ENCODE measurements at places on chromosomes 4 and X.
A peak's percentile ranks its signal among the peaks of the same experiment; 100 is the strongest.

GRCh38 chrX:6468706-6469105 lies 66.2 kb downstream of the VCX3A start:
- peak; percentile 27 for DNase-seq

DNA sequence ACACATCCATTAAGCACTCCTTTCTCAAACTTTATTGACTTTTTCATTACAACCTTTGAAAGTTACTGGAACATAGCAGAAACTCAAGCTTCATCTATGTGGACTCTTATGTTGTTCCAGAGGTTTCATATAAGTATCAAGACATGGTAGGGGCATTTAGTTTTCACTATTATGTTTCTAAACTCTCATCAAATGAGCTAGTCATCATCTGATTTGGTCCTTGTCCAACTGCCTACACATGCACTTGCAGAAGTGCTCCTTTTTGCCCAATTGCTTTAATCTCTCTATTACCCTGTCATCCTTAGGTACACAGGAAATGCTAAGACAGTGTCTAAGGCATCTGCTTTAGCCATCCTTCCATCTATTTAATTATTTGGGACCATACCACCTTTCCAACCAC lies 42.2 kb upstream of the EPGN start:
- no peak for DNase-seq

DNA sequence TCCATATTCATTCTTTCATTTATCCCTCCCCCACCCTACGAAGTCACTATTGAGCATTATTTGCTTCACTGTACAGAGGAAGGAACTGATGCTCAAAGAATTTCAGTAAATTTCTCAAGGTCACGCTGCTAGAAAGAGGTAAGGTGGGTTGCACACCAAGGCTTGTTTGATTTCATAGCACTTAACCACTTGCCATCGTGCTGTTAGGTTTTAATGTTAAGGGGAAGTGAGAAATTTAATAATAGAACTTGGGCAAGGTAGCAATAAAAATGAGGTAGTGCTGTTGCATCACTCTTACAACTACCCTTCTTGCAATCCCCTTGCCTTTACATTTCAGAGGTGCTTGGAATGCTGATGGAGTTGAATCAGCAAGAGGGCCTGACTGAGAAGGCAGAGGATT lies 343.1 kb downstream of the MID1IP1 start:
- DNase-seq, result no peak

GRCh38 chr4:98521486-98521885 lies 136.9 kb downstream of the TSPAN5 start:
- DNase-seq, result no peak

DNA sequence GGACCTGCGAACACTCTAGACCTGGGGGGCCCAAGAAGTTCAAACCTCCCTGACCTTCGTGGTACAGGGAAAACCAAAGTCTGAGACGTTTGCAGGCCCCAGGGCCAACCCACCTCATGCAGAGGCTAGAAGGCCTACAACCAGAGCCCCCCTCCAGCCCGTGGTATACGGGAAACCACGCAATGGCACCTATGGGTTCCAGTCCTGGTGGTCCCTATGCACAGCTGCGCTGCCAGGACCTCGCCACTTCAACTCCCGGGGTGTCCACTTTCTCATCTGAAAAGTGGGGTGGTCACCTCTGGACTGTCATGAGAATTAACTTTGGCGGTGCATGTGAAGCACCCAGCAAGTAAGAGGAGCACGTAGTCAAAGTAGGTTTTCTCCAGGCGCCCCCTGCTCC lies 8.4 kb upstream of the MSX1 start:
- no peak for DNase-seq

DNA sequence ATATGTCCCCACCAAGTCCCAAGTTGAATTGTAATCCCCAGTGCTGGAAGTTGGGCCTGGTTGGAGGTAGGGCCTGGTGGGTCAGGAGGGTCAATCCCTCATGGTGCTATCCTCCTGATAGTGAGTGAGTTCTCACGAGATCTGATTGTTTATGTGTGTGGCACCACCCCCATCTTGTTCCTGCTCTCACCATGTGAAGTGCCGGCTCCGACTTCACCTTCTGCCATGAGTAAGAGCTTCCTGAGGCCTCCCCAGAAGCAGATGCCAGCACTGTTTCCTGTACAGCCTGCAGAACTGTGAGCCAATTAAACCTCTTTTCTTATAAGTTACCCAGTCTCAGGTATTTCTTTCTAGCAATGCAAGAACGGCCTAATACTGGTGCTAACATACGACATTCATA lies 22.7 kb upstream of the TMEM33 start:
- DNase-seq, result no peak

GRCh38 chr4:155842080-155842479 lies 24.0 kb downstream of the ASIC5 start:
- no peak for DNase-seq

DNA sequence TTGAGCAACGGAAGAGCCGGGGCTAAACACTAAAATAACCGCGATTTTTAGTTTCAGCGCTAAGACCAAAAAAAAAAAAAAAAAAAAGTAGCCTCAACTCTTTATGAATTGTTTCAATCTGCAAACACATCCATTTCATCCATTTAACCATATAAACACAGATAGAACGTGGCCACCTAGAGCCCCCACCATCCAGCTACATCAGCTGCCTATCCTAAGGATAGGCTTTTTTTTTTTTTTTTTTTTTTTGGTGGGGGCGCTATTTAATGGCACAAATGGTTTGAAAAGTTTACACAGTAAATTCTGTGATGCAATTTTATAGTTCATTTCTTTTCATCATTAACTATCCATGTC lies 492 bp upstream of the HDAC8 start:
- no peak for DNase-seq

DNA sequence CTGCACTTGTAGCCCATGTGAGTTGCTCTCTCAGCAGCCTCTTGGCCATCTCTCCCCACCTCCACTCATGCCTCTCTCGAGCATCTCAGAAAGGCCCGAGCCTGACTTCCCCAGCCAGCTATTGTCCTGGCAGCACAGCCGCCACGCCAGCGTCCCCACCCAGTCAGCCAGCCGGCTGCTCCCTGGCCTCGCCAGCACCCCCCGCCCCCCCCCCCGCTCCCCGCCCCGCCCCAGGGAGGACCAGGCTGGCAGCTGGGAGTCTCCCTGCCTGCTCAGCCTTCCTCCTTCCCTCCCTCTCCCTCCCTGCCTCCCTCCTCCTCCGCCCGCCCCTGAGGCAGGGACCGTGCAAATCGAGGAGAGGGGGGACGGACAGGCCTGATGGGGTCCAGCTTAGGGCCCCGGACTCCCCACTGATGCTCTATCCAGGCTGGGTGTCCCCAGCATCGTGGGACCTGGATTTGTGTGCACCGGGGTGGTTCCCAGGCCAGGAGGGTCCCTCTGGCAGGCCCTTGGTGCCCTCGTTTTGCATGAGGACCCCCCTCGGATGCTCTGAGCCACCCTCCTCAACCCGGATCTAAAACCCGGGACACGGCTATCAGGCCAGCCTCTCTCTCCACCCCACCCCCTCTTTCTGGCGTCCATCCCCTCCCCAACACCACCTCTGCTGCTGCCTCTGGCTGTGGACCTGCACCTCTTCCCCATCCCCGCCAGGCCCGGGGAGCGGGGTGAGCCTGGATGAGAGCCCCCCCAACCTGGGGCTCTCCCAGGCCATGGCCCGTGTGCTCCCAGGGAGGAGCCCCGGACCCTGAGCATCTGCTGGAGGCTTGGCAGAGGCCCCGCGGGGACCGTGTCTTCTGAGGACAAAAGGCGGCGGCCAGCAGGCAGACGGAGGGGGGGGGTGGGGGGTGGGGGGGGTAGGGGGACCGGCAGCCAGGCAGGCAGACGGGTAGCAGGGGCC lies at the start of gene GPR173:
TSS of gene GPR173 (plus strand) at position 621 of the 958 bp plus-strand sequence. CDS start 27,833 bp downstream, outside the sequence.
- DNase-seq, result peak; percentile 37
